Astrocyte (in vitro differentiated cells and primary cell): ENCODE measurements at places on chromosomes 2 and 18. TPM values are rescaled to one million over a fixed set of nuclear protein-coding genes. Genes with fewer than 3 reads are reported as not detected.

GRCh38 chr2:80496775-80497174 is 192.2 kb upstream of the LRRTM1 start:
- DNase-seq, result peak; percentile 83

- DNase-seq, result no peak
These were observed 37.6 kb downstream of the CENPO start for GRCh38 chr2:24830786-24831185.

- DNase-seq, result no peak
These were observed 2.1 kb upstream of the ZBTB14 start for GRCh38 chr18:5297597-5297996.

- no peak for DNase-seq
These were observed 9.9 kb downstream of the CNNM4 start for GRCh38 chr2:96770442-96771202.

DNA sequence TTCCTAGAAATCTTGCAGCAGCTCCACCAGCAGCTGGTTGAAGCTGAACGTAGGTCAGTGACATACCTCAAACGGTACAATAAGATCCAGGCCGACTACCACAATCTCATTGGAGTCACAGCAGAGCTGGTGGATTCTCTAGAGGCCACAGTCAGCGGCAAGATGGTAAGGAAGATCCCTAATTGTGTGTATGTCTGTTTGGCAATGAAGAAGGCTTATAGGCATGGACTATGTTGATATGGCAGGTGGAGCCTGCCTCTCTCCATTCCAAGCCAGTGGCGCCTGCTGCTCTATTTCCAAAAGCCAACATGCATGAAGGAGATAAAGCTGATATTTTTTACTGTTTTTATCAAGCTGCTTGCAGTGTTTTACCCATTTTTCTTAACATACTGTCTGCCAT is 36.8 kb downstream of the ARMC9 start:
- DNase-seq, result no peak

DNA sequence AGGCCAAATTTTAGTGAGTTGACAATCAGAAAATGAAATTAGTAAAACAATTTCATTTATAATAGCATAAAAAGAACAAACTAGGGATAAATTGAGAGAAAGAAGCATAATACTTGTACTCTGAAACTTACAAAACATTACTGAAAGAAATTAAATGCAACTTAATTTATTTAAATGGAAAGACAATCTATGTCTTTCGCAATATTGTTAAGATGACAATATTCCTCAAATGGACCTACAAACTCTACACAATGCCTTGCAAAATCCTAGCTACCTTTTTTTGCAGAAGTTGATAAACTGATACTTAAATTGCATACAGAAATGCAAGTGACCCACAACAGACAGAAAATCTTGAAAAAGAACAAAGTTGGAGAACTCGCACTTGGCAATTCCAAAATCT is 9.1 kb downstream of the EPG5 start:
- no peak for DNase-seq

DNA sequence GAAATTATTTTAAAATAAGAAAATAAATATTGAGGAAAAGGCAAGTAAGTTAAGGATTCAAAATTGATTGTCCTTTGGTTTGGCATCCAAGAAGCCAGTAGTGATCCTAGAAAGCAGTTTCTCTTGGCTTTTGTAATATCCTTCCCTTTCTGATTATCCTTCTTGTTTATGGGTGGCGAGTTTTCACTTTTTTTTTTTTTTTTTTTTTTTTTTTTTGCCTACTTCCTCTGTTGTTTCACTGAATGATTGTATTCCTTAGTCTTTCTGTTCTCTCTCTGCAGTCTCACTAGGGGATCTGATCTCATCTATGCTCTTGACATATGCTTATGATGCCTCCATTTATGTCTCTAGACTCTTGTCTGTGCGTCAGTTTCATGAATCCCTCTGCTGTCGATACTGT is 4.2 kb downstream of the NAPG start:
- no peak for DNase-seq

DNA sequence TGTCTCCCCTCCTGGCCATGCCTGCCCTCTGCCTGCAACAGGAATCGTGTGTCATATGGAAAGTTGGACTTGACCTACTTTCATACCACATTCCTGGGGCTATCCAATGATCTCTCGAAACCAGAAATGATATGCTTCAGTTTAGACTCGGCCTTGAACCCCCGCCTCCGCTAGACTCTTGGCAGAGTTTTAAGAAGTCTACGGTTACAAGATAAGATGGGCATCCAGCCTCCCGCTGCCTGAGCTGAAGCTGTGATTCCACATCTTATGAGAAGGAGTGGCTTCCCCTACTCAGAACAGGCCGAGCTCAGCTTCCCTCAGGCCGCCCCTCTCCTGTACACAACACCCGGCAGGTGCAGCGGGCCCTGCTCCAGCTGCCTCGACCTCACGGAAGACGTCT is 73.9 kb downstream of the MTCL1 start:
- no peak for DNase-seq

DNA sequence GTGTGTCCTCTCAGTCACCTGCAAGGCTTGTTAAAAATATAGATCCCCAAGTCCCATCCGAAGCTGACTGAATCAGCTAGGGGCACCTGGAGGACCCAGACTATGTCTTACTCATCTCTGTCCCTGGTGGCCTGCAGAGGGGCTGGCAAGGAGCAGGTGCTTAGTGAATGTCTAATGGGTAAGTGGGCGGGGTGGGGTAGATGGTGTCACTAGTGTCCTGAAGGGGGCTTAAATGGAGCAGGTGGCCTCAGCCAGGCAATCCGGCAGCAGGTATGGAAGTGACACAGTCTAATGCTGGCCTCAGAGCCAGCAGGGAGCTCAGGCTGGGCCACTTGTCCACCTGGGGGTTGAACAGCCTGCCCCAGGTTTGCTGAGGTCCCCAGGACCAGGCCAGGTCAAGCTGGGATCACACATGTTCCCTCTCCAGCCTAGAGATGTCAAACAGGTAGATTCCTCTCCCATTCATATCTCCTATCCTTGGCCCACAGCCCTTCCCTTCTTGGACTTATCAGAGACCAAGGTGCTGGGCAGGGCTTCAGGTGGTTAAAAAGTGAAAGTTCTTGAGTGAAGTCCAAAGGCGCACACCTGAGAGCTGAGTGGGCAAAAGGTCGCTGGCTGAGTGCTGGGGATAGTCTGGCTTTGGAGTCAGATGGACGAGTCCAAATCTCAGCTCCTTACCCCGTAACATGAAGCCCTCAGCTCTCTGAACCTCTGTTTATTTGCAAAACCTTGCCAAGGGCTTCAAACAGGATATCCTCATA is 1.7 kb downstream of the STEAP3 start:
- no peak for DNase-seq

- DNase-seq, result no peak
These were observed 10.9 kb downstream of the PTPN18 start for GRCh38 chr2:130366720-130367119.

- no peak for DNase-seq
These were observed 558 bp upstream of the ZDBF2 start for GRCh38 chr2:206273905-206274304.

GRCh38 chr2:241386519-241386918 is 30.4 kb downstream of the FARP2 start:
- DNase-seq, result no peak

- peak; percentile 41 for DNase-seq
These were observed 234.7 kb downstream of the TTC32 start for GRCh38 chr2:19667085-19667484.

DNA sequence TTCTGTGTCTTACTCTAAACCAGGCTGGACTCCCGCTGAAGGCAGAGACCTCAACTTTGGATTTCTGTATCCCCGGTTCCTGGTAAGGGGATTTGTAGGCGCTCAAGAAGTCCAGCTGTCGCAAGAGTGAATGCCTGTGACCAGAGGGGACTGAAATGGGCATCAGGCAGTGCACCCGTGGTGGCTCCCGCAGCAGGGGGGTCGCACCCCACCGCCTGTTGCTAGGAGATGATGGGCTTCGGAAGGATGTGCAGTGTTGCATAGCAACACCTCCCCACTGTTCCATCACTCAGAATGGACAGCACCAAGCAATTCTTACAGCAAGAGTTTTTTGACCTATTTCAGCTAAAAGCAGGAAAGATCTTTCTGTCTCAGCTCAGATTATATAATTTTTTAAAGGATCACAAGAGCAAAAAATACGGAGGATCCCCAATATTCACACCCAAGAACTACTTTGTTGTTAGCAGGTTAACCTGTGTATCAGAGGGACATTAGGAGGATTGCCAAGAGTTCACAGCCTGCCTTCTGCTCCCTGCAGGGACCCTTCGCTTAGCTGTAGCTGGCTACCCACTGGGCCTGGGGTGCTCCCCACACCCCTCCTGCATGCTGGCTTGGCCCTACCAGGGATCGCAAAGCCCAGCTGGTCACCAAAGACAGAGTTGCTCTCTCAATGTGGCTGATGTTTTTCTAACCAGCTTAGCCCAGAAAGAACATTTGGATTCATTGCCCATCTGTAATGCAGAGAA is 63.8 kb downstream of the SOWAHC start:
- no peak for DNase-seq

GRCh38 chr2:52919673-52920072 is 847.9 kb upstream of the CHAC2 start:
- DNase-seq, result no peak

DNA sequence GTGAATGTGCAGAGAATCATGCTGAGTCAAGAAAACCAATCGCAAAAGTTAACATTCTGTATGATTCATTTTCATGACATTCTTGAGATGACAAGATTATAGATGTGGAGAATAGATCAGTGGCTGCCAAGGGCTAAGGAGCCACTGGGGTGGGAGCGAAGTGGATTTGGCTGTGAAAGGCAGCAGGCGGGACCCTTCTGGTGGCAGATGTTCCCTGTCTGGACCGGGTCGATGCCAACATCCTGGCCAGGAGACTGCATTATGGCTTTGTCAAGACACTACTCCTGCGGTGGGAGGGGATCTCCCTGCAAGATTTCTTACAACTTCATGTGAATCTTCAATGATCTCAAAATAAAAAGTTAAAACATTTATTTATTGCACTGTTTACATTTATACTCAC is 427.9 kb downstream of the GALR1 start:
- DNase-seq, result no peak

DNA sequence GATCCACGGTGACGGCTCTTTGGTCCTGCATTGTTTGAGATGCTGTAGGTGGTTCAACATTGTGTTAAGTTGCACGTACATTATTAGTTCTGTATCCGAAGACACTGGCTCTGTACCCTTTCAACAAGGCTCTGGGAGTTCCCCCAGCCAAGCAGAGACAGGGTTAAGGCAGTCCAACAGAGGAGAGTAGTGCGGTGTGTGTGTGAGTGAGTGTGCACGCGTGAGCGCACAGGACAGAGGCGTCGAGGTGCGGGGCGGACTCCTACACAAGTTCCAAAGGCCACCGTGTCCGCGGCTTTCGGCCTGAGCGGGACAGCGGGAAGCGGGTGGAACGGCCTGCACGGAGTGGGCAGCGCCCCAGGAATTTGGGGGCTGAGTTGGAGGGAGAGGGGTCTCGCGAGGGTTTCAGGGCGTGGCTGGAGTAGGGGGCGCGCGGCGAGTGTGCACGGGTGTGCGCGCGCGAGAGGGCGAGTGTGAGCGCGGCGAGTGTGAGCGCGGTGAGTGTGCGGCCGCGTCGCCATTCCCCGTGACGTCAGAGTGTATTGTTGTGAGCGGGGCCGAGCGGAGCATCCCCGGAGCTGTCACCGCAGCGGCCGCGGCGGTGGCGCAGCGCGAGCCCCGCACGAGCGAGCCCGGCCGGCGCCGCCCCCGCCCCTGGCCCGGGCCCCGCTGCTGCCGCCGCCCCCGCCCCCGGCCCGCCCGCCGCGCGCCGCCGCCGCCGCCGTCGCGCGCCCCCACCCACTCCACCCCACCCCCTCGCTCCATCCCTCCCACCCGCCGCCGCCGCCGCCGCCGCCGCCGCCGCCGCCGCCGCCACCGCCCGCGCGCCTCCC is at the start of gene ASXL3:
TSS of gene ASXL3 (plus strand) at position 535 of the 833 bp plus-strand sequence. CDS start 413 bp downstream, outside the sequence.
- DNase-seq, result peak; percentile 8

DNA sequence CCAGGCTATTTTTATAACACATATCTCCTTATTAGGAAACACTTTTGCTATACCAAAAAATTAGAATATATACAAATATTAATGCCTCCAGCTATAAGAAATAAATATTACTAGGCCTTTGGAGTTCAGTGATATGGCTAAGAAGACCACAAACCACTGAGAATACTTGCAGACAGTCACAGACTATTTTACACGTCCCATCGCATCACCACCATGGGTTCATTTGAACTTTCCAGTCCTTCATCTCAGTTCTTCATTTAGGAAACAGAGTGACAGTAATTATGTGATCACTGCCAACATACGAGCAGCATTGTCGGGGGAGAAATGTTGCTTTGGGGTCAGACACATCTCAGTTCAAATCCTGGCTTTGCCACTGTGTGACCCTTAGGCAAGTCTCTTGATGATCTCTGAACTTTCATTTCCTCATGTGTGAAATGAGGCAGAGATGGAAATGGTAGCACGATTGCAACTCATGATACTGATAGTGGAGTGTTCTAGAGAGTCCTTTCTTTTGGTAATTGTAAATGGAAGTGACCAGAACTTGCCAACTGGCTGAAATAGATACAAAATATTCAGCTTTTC is 138.9 kb upstream of the NRP2 start:
- DNase-seq, result no peak

DNA sequence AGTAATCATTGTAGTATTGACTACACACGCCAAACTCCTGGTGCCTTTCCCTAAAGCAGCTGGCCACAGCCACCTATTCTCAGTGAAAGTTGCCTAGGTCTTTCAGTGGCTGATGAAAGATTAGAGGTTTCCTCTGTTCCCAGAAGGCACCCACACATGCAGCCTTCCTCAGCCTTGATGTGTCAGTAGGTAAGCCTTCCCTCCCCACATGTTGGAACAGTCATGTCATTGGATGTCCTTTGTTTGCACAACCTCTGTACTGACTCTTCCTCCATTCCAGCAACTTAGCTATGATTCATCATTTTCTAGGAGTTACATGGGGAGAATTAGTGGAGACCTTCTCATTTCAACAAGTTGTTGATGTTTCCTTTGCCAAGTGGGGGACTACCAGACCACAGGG is 630.8 kb upstream of the SLC39A10 start:
- peak; percentile 31 for DNase-seq

- DNase-seq, result no peak
These were observed 16.2 kb downstream of the SERPINB13 start for GRCh38 chr18:63603355-63603754.

Gene ANKRD29
- 0.70 and 0.75 TPM in 2 replicates for total RNA-seq

Gene CERKL
- total RNA-seq, result 0.16 TPM in 1 of 2 replicates, not detected in the other

Gene CD8B2
- total RNA-seq, result not detected in 2 replicates

Gene KLHL14
- 0.39 and 0.43 TPM in 2 replicates for total RNA-seq

Gene GRP
- not detected in 2 replicates for total RNA-seq

Gene ANKRD30BL
- not detected in 2 replicates for total RNA-seq

Gene IL1B
- not detected in 2 replicates for total RNA-seq

Gene FARP2
- 60.8 and 65.0 TPM in 2 replicates for total RNA-seq

Gene GYPC
- 26.5 and 29.3 TPM in 2 replicates for total RNA-seq

Gene ZC3H6
- 3.9 and 7.4 TPM in 2 replicates for total RNA-seq

Gene CCDC68
- total RNA-seq, result 2.2 and 2.4 TPM in 2 replicates

Gene PLCD4
- 0.86 and 0.89 TPM in 2 replicates for total RNA-seq

Gene AKAIN1
- total RNA-seq, result not detected in 2 replicates
